ENCODE measurements at places on chromosomes 2 and 18.
A peak's percentile ranks its signal among the peaks of the same experiment; 100 is the strongest.

DNA sequence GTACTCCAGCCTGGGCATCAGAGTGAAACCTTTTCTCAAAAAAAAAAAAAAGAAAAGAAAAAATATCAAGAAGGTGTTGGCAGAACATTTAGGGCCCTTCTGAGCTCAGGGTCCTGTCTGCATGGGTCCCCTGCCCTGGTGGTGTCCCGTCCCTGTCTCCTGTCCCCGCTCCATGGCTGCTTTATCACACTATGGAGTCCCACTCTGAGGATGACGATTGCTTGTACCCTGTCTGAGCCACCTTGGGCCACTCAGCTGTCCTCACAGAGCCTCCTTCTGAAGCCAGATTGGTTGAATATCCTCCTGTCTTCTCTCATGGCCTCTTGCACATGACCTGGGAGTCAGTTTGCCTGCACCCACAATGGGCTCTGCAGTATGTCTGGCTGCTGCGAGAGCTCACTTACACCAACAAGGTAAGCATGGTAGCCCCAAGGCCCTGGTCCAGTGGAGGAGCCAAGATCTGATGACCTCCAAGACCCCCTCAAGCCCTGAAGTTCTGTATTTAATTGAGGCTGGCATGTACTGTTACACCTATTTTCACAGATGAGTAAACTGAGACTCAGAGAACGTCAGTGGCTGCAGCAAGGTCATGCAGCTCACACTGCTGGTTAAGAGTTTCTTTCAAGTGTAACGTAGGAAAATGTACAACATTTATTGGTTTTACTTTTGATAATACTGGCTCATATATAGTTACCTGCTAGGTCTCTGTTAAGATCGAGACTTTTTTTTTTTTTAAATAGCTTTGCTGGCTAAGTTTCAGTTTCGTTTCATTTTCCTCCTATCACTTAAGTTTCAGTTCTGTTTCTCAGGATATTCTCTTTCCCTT lies 16.9 kb upstream of the ZCCHC2 start:
- no peak for DNase-seq

DNA sequence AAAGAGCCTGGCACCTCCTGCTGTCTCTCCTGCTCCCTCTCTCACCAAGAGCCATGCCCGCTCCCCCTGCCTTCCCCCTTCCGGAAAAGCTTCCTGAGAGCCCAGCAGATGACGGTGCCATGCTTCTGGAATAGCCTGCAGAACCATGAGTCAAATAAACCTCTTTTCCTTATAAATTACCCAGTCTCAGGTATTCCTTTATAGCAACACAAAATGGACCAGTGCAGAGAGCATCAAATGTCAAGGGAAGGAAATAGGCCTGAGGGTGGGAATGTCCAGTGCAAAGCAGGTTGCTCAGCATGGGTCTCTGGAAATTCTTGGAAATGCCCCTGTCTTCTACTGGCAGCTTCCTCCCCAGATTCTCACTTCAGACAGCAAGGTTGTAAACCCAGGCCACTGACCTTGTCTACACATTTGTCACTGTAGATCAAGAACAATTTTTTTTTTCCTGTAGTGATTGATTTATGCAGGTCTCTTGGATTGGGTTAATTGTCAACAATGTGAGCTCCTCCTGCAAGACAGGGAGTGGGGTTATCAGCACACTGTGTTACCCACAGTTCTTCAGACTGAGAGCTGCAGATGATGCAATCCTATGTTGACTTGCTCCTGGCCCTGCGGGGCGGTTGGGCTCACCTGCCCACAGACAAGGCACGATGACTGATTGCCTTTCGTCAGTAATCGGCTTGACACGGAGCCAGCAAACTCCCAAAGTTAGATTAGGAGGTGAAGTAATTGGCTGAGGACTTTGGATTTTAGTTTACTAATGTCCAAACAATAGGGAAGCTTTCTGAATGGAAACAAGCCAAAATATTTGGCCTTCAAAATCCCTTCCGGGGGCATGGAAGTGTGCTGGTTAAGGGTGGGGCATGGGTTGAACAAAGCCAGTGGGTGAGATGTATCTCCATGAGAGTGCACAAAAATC lies 5.4 kb upstream of the BOD1L2 start:
- DNase-seq: peak; percentile 92

DNA sequence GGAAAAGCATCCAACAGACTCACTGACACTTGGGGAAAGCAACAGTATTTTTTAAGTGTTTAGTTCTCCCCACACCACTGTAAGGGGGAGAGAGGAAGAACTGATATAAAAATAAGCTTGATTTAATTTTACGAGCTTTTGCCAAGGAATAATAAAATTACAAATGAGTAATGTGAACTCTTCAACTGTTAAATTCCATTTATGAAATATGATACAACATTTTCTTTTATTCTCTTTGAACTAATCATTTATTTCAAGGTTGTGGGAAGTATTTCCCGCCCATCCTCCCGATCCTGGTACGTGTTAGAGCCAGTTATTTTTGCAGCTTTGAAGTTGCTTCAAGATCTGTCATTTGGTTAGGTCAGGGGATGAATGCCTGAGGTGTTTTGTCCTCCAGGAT lies 35.2 kb downstream of the WDPCP start:
- DNase-seq: no peak

GRCh38 chr2:56170504-56170903 lies 13.3 kb upstream of the CCDC85A start:
- no peak for DNase-seq

DNA sequence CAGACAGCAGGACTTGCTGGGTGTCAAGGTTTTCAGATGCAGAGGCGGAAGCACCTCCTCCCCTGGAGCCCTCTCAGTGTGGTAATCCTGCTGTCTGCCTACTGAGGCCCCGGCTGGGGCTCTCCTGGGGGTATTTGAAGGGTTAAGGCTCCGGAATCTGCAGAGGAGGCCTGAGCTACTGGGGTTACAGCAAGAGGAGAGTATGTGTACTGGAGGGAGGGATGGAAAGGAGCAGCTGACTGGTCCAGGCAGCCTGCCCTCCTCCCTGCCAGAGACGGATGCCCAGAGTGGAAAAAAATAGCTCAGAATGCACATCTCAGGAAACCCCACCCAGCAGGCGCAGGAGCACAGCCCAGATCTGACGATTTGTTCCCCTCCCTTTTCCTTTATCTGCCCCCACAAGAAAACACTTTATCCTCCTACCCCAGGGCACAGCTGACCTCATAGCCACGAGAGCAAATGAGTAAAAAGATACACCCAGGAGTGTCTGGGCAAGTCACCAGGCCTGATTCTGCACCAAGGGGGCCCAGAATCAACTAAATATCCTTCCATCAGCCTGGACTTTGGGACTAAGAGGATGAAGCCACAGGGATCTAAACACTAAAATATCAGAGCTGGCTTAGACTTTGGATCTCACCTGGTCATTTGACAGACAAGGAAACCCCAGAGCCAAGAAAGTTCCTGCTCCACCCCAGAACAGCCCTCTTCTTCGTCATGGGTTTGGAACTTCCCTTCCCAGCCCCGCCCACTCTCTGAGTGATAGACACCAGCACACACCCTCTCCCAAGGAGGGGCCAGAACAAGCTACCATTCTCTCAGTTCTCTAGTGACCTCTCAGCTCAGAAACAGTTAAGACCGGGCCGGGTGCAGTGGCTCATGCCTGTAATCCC lies 5.5 kb downstream of the TMBIM1 start:
- peak; percentile 86 for DNase-seq

GRCh38 chr2:71801969-71802368 lies 345.7 kb downstream of the CYP26B1 start:
- peak; percentile 91 for DNase-seq

Data from WERI-Rb-1 (cell line).